Mesothelial cell of epicardium (in vitro differentiated cells): ENCODE measurements at places on chromosomes 7 and 10. TPM values are rescaled to one million over a fixed set of nuclear protein-coding genes. Genes with fewer than 3 reads are reported as not detected.
A peak's percentile ranks its signal among the peaks of the same experiment; 100 is the strongest.

- H3K4me3 ChIP-seq = no peak overlapping the region
- H3K27me3 ChIP-seq = peaks cover 41% of the 10 kb centered on the region
- H3K4me1 ChIP-seq = peaks cover 4% of the 10 kb centered on the region
- H3K27ac ChIP-seq = no peak overlapping the region
These were observed 151.3 kb upstream of the FAM20C start for GRCh38 chr7:40799-41750.

GRCh38 chr7:1301054-1301881 is 68.6 kb downstream of the UNCX start:
- no peaks in the 10 kb centered on the region for H3K4me1 ChIP-seq
- no peaks in the 10 kb centered on the region for H3K36me3 ChIP-seq
- H3K27ac ChIP-seq = no peak overlapping the region
- H3K4me3 ChIP-seq = no peak overlapping the region

DNA sequence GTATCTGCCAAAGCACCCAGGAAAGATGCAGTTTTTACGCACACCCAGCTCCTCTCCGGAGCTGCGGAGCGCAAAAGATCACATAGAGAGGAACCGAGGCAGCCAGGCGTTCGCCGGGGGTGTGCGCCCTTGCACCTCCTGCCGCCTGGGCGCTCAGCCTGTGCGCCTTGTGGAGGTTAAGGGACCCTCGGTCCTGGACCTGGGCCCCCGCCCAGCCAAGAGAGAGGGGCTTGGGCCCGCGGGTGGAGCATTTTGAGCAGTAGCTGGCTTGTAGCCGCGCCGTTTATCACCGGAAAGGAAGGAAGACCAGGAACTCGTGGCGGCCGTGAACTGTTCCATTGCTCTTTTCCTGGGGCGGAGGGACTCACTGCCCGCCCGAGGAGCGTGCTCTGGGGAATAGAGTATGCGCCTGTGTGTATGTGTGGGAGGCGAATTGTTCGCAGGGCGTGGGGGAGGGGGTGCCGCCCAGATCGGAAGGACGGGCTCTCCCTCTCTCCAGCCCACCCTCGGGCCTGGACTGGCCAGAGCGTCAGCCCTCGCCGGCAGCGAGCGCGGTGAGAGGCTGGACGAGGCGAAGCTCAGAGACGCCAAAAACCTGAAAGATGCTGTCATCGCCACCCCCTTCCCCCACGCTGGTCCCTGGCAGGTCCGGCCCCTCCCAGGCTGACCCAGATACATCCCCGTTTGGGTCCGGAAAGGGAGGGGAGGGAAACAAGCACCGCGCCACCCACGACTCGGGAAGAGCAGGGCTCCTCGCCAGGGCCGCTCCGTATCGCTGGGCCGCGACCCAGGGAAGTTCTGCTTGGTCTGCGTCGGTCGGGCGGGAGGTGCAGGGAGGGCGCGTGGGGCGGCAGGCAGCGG is 1.2 kb upstream of the WNT2 start:
- H3K27ac ChIP-seq = peak overlapping the region; percentile 89
- H3K4me1 ChIP-seq = peaks cover 39% of the 10 kb centered on the region
- DNase-seq = peak; percentile 59
- peak overlapping the region; percentile 79 for H3K4me3 ChIP-seq

DNA sequence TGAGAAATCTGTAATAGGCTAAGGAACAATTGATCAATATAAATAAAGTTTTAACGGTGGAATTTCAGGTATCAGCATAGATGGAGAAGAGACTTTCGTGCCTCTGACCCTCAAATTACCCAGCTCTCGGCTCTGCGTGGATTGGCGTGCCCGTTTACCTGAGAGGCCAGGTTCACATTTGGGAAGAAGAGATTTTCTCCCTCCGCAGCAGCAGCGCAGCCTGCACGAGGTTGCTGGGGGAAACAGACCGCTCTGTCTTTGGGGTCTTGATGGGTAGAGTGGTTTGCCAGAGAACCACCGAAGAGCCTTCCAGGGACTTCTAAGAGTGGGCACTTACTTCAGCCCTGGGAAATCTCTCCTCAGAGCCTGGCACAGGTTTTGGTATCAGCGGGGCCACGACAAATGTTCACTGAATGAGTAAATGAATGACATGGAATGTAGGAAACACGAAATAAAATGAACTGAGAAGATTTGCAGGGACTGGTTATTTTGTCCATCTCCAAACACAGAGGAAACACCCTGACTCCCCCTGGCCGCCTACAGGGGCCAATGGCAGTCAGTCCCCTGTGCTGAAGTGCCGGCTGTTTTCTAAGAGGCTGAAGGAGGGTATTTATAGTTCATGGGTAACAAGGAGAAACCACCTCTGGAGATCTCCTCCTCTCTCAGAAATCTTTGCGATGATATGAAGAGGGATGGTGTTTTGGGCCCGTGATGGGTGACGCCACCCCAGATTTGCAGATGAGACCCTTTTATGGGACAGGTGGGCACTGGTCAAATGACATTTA is 338.5 kb downstream of the ADARB2 start:
- no peak overlapping the region for H3K27ac ChIP-seq
- H3K36me3 ChIP-seq = no peaks in the 10 kb centered on the region
- DNase-seq = no peak
- H3K4me1 ChIP-seq = peaks cover 8% of the 10 kb centered on the region
- no peak overlapping the region for H3K4me3 ChIP-seq

GRCh38 chr10:103666087-103666761 is 172.7 kb downstream of the NEURL1 start:
- peaks cover 5% of the 10 kb centered on the region for H3K4me1 ChIP-seq
- no peak overlapping the region for H3K4me3 ChIP-seq
- H3K27me3 ChIP-seq = no peaks in the 10 kb centered on the region
- H3K27ac ChIP-seq = peak overlapping the region; percentile 11
- no peak for DNase-seq

DNA sequence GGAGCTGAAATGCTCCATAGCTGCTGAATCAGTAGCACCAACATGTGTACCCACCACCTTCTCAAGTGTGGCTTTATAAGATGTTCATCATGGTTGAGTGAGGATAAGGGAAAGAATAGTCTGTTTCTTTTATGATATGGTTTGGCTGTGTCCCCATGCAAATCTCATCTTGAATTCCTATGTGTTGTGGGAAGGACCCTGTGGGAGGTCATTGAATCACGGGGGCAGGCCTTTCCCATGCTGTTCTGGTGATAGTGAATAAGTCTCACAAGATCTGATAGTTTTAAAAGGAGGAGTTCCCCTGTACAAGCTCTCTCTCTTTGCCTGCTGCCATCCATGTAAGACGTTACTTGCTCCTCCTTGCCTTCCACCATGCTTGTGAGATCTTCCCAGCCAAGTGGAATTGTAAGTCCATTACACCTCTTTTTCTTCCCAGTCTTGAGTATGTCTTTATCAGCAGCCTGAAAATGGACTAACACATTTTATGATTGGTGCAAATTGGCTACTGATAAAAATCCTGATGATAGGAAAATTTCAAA is 799.9 kb downstream of the TNS3 start:
- no peak overlapping the region for H3K4me3 ChIP-seq
- peaks cover 23% of the 10 kb centered on the region for H3K36me3 ChIP-seq
- H3K27me3 ChIP-seq = no peaks in the 10 kb centered on the region
- H3K27ac ChIP-seq = no peak overlapping the region
- no peak for DNase-seq

- peak overlapping the region; percentile 54 for H3K27ac ChIP-seq
- H3K27me3 ChIP-seq = no peaks in the 10 kb centered on the region
- no peak for DNase-seq
- no peaks in the 10 kb centered on the region for H3K36me3 ChIP-seq
- H3K4me1 ChIP-seq = peaks cover 12% of the 10 kb centered on the region
These were observed 93.2 kb upstream of the KIF5B start for GRCh38 chr10:32149252-32149955.

Gene TBRG4
- 61.6 to 68.1 TPM (median 63.0 TPM) in 3 replicates for total RNA-seq

Gene MAGI2
- total RNA-seq = 36.9 to 38.4 TPM (median 37.8 TPM) in 3 replicates

DNA sequence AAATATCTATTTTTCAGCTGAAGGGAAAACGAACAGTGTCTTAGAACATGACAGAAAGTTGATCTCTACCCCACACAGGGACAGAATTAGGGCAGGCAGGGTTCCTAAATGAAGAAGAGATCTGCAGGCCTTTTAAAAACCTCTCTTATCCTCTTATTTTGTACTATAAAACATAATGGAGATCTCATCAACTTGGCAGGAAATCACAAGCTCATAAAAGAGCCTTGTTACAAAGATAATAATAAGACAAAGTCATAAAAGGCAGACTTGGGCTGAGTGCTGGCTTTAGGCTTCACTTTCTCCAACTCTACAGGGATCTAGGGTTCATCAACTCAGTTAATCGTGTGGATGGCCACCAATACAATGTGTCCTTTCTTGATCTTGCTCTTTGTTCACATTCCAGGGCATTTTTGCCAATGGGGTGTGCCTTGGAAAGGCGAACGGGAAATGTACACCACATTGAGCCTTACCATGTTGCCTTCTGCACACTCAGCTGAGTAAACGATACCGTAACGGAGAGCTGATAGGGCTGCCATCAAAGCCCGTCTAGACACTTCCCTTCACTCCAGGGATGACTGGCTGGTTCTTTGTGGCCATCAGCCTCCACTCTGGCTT is 7.1 kb upstream of the TEX36 start:
- H3K36me3 ChIP-seq = no peaks in the 10 kb centered on the region
- no peak overlapping the region for H3K27ac ChIP-seq
- peaks cover 8% of the 10 kb centered on the region for H3K27me3 ChIP-seq
- no peak overlapping the region for H3K4me3 ChIP-seq
- DNase-seq = no peak
- H3K4me1 ChIP-seq = peaks cover 31% of the 10 kb centered on the region

GRCh38 chr10:5317547-5318107 is 47.1 kb upstream of the UCN3 start:
- H3K4me1 ChIP-seq = no peaks in the 10 kb centered on the region
- no peak for DNase-seq
- peaks cover 3% of the 10 kb centered on the region for H3K27me3 ChIP-seq
- H3K27ac ChIP-seq = no peak overlapping the region

Gene ZSCAN25
- 24.1 to 27.8 TPM (median 26.6 TPM) in 3 replicates for total RNA-seq

DNA sequence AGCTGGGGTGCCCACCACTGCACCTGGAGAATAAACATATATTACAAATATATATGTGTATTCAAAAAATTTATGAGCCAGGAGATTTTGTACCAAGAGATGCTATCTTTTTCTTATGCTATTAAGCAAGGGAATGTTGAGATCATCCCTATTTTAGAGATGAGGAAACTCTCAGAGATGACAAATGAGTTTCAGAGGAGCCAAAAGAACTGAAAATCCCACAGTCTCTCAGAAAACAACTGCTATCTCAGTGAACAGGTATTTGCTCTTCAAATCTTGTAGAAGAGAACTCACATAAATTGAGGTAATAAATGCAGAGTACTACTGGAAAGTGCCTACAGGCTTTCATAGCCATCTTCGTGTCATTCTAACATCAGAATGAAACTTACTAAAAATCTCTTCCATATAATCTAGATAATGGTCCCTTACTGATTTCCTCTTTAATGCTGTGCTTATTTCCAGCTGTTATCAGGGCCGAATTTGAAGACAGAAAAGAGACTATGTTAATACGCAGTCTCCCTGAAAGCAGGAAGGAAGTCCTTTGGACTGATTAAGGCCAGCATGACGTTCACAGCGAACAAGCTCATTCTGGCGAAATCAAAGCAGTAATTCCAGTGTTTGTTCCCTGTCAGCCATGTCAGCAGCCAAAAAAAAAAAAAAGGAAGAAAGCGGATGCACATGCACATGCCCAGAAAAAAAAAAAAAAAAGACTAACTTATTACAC is 29.4 kb upstream of the ANAPC16 start:
- peaks cover 40% of the 10 kb centered on the region for H3K36me3 ChIP-seq
- peak overlapping the region; percentile 36 for H3K4me3 ChIP-seq
- H3K27ac ChIP-seq = peak overlapping the region; percentile 92

DNA sequence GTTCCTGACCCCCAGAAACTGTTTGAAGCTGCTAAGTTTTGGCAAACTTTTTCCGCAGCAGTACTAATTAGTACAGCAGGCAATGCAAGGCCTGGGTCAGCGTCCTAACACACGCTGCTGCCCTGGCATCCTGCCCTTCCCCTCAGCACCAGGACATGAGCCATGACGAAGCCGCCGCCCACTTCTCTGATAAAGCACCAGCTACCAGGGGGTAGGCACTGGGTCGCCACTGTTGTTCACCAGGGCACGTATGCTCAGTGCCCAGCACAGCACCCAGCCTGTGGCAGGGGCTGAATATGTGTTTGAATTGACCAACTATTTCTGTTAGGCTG is 59.5 kb downstream of the CHST15 start:
- H3K4me3 ChIP-seq = no peak overlapping the region
- DNase-seq = no peak
- no peak overlapping the region for H3K27ac ChIP-seq
- peaks cover 7% of the 10 kb centered on the region for H3K4me1 ChIP-seq
- no peaks in the 10 kb centered on the region for H3K27me3 ChIP-seq

DNA sequence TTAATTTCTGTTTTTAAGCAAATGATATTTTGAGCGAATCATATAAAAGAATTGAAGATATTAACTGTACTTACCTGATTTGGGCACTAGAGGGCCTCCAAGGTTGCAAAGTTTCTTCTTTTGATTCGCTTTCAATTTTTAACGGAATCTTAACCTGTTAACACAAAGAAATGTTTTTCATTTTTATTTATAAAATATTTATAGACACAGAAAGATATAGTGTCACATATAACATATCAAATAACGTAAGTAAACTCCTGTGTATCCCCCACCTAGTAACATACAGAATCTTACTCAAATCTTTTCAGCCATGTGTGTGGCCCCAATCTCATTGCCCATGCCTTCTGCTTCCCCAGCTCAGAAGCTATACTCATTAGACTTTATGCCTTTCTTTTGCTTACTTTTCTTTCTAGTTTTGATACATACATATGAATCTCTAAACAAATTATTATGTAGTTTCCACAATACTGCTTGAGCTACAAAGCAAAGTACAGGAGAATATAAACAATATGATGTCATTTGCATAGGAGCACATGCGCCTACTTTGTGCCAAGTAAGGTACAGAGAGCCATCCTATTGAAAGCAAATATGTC is 49.5 kb upstream of the ZPBP start:
- H3K27ac ChIP-seq = no peak overlapping the region
- peaks cover 14% of the 10 kb centered on the region for H3K27me3 ChIP-seq
- no peak overlapping the region for H3K4me3 ChIP-seq
- no peak for DNase-seq

DNA sequence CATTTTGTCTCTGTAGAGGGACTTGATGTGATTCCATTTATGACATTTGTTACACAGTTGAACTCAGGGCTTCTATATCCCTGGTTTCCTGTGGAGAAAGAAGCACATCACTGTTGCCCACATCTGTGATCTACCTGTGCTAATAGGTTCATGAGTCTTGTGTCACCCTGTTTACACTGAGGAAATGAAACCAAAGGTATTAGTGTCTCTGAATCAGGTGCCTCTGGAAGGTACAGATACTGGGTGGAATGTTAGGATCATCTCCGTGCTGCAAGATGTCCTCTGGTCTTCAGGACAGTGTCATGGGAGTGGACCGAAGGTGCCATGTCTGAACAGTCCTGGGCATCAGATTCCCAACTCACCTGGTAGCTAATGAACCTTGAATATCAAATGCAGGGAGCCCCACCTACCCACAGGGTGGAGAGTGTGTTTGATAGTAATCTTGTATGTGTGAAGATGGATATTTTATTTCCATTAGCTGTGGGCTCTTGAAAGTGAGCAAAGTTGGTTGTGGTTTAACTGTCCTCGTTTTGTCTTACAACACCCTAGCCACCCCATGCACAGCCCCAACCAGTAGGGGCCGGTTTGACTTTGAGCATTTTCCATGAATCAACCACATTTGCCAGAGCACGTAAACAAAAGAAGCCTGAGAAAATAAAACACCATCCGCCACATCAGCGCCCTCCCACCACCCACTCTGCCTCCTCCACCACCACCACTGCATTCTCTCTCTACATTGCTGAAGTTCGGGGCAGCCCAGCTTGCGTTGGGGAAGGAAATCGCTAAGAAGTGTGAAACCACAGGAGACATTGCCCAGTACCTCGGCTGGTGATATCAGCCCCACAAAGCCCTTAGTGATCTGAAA is 40.7 kb downstream of the TARP start:
- no peaks in the 10 kb centered on the region for H3K27me3 ChIP-seq
- no peak overlapping the region for H3K27ac ChIP-seq
- no peak for DNase-seq
- H3K4me3 ChIP-seq = no peak overlapping the region
- H3K4me1 ChIP-seq = peaks cover 3% of the 10 kb centered on the region
- H3K36me3 ChIP-seq = peaks cover 24% of the 10 kb centered on the region

Gene SP8
- not detected in 3 replicates for total RNA-seq
